CD8-positive, alpha-beta memory T cell (primary cell): ENCODE measurements at places on chromosomes 3 and 15.

DNA sequence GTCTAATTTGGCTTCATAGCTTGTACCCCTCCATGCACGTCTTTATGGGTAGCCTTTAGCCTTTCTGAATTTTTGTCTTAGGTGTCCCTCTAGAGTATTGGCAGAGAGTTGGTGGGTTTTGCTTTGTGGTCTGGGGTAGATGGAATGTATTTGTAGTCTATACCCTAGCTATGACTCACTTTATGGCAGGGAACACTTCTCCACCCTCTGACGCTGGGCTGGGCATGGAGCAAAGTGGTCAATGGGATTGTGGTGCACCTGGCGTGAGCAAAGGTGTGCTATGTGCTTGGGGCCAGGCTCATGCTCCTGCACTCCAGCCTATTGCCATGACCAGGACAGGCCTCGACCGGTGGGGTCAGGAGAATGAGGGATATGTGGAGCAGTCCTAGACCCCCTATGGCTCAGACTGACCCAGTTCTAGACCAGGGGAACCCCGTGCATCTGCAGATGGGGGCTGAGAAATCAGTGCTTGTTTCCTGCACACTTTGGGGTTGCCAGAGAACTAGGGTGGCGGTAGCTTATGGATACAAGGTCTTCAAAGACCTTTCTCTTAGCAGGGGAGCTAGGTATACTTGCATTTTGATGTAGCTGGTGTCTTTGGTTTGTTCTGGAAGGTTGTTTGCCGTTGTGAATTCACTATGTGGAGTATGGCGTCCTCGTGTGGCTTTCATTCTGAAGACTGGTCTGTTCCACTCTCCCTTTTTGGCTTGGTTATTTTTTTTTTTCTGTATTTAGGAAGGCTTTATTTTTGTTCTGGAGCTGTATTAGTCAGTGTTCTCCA is 49.4 kb upstream of the RPL32 start:
- no peaks in the 10 kb centered on the region for H3K36me3 ChIP-seq
- H3K4me1 ChIP-seq: peaks cover 22% of the 10 kb centered on the region
- H3K4me3 ChIP-seq: no peak overlapping the region

- H3K27ac ChIP-seq: no peak overlapping the region
- DNase-seq: no peak
- no peaks in the 10 kb centered on the region for H3K27me3 ChIP-seq
- no peaks in the 10 kb centered on the region for H3K36me3 ChIP-seq
Observed at GRCh38 chr15:88580532-88580931, 34.1 kb upstream of the DET1 start.

GRCh38 chr15:92839696-92840095 is 60.4 kb upstream of the CHD2 start:
- H3K27ac ChIP-seq: no peak overlapping the region
- H3K27me3 ChIP-seq: no peaks in the 10 kb centered on the region
- H3K4me1 ChIP-seq: peaks cover 42% of the 10 kb centered on the region

- H3K4me3 ChIP-seq: no peak overlapping the region
- H3K36me3 ChIP-seq: no peaks in the 10 kb centered on the region
Observed at GRCh38 chr3:65030847-65031463, 343.2 kb upstream of the ADAMTS9 start.

GRCh38 chr3:167493244-167493643 is 19.4 kb upstream of the SERPINI2 start:
- H3K4me1 ChIP-seq: no peaks in the 10 kb centered on the region
- no peaks in the 10 kb centered on the region for H3K36me3 ChIP-seq
- H3K27ac ChIP-seq: no peak overlapping the region
- DNase-seq: no peak
- no peak overlapping the region for H3K4me3 ChIP-seq

- no peak for DNase-seq
- H3K36me3 ChIP-seq: no peaks in the 10 kb centered on the region
- H3K4me1 ChIP-seq: no peaks in the 10 kb centered on the region
- no peak overlapping the region for H3K4me3 ChIP-seq
- H3K27ac ChIP-seq: no peak overlapping the region
- no peaks in the 10 kb centered on the region for H3K27me3 ChIP-seq
Observed at GRCh38 chr3:72036899-72037298, 252.0 kb upstream of the PROK2 start.

DNA sequence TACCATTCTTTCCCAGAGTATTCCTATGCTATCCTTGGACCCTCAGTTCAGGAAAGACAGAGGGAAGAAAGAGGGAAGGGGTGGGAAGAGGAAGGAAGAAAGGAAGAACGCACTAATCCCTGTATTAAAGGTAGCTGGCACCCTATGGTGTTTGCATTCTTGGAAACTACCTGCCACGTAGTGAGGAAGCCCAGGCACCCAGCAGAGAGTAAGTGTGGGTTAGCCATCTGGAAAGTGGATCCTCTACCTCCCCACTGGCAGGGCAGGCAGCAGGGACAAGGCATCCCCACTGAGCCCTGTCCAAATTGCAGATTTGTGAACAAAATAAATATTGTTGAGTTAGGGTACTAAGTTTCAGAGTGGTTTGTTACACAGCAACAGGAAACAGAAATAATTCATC is 8.8 kb downstream of the RBP1 start:
- DNase-seq: no peak
- H3K36me3 ChIP-seq: no peaks in the 10 kb centered on the region
- no peaks in the 10 kb centered on the region for H3K27me3 ChIP-seq
- no peak overlapping the region for H3K27ac ChIP-seq
- no peak overlapping the region for H3K4me3 ChIP-seq

GRCh38 chr15:63998489-63998888 is 47.8 kb downstream of the DAPK2 start:
- no peak for DNase-seq
- H3K36me3 ChIP-seq: no peaks in the 10 kb centered on the region
- no peak overlapping the region for H3K4me3 ChIP-seq
- H3K27me3 ChIP-seq: no peaks in the 10 kb centered on the region
- H3K4me1 ChIP-seq: no peaks in the 10 kb centered on the region

DNA sequence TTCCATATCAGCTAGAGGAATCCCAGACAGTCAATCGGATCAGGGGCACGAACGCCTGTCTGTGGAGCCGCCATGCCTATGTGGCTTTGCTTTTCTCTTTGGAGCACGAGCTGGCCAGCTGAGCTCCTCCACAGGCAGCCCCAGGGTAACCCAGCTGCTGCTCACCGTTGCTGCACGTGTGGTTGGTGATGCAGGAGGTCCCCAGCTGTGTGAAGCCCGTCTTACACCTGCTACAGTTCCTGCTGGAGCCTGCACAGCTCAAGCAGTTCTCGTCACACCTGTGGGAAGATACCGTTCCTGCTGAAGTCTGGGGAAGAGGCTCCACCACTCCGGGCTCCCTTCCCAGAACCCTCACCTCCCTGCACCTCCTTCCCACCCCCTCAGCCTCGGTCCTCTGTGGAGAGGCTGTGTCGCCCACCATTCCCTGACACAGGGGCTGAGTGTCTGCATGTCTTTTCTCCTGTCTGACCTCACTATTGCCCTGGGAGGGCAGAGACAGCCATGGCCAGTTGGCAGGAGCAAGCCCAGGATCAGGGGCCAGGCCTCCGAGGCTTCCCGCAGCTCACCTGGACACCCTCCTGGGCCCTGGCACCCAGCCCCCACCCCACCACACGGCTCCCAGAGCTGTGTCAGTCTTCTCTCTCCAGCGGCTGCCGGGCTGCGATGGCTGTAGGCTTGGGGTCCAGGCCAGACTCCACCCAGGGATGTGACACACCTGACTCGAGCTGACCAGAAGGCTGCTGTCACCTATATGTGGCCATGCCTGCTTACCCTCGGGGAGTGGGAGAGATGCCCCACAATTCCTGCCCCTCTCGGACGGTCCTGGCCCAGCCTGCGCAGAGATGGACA is 12.2 kb upstream of the SNRPA1 start:
- H3K36me3 ChIP-seq: no peaks in the 10 kb centered on the region
- no peak overlapping the region for H3K27ac ChIP-seq
- no peak for DNase-seq
- H3K4me1 ChIP-seq: no peaks in the 10 kb centered on the region
- H3K4me3 ChIP-seq: no peak overlapping the region

DNA sequence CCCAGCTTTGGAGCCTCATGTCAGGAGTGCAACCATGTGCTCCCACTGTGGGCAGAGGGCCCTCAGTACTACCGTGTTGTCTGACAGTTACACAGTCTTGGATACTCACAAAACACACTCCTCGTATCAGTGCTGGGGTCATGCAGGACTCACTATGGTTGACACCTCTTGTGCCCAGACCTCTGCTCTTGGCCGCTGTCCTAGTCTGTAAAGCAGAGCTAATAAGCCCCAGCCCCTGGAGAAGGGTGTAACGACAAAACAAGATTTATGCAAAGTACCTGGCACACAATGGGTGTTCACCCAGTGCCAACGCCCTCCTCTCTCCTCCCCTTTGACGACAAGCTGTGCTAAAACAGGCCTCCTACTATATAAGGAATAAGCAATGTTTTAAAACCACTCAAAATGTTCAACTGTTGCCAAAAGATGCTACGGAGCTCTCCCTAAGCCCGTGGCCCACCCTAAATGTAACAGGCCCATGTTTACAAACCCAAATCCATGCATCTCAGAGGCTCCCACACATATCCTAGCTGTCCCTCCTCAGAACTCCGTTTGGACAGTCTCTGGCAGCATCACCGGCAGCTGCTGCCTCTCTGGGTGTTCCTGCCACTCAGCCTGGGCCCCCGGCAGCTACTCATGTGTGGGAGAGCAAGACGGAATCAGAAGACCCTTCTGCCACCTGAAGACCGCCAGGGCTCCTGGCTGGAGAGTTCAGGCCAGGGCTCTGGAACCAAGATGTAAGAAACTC is 65.8 kb downstream of the MRPL46 start:
- H3K27ac ChIP-seq: no peak overlapping the region
- H3K36me3 ChIP-seq: no peaks in the 10 kb centered on the region
- H3K4me1 ChIP-seq: no peaks in the 10 kb centered on the region
- H3K4me3 ChIP-seq: no peak overlapping the region
- DNase-seq: no peak
- no peaks in the 10 kb centered on the region for H3K27me3 ChIP-seq

- DNase-seq: no peak
- peaks cover 3% of the 10 kb centered on the region for H3K27me3 ChIP-seq
- H3K27ac ChIP-seq: no peak overlapping the region
- no peak overlapping the region for H3K4me3 ChIP-seq
- H3K4me1 ChIP-seq: no peaks in the 10 kb centered on the region
- no peaks in the 10 kb centered on the region for H3K36me3 ChIP-seq
Observed at GRCh38 chr3:11143476-11143875, 10.8 kb upstream of the HRH1 start.

- no peaks in the 10 kb centered on the region for H3K36me3 ChIP-seq
- H3K27ac ChIP-seq: no peak overlapping the region
- DNase-seq: no peak
- H3K4me1 ChIP-seq: peaks cover 20% of the 10 kb centered on the region
- no peak overlapping the region for H3K4me3 ChIP-seq
Observed at GRCh38 chr15:42918047-42918446, 2.5 kb downstream of the TTBK2 start.

DNA sequence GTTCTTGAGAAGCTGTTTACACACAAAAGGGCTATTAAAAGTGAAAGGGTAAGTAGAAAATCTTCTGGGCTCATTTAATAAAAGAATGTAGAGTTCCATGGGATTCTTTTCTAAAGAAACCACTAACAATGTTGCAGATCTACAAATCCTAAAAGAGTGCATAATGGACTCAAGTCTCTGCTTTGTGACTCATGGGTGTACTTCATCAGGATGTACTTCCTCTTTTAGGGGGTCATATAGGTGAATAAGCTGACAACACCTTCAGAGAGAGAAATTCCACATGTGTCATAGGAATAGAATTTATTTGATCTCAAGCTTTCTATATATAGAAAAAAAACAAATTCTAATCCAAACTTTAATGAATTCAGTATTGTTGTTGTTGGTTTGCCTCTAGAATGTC is 355.5 kb downstream of the TIGIT start:
- H3K27me3 ChIP-seq: no peaks in the 10 kb centered on the region
- H3K27ac ChIP-seq: no peak overlapping the region
- H3K36me3 ChIP-seq: no peaks in the 10 kb centered on the region
- H3K4me1 ChIP-seq: no peaks in the 10 kb centered on the region

DNA sequence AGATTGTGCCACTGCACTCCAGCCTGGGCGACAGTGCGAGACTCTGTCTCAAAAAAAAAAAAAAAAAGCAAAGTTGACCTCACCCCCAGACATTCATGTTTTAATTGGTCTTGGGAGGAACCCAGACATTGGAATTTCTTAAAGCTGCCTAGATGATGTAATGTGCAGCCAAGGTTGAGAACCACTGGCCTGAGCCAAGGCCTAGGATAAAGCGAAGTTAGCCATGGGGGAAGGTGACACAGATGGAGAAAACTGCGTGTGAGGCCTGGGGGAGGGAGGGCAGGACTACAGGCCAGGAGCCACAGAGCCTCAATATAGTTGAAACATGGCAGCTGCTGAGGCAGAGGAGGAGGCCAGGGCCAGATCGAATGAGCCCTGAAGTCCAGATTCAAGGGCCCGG is 21.0 kb downstream of the GLB1 start:
- no peak overlapping the region for H3K27ac ChIP-seq
- no peaks in the 10 kb centered on the region for H3K4me1 ChIP-seq
- no peaks in the 10 kb centered on the region for H3K27me3 ChIP-seq
- no peak overlapping the region for H3K4me3 ChIP-seq
- DNase-seq: no peak

DNA sequence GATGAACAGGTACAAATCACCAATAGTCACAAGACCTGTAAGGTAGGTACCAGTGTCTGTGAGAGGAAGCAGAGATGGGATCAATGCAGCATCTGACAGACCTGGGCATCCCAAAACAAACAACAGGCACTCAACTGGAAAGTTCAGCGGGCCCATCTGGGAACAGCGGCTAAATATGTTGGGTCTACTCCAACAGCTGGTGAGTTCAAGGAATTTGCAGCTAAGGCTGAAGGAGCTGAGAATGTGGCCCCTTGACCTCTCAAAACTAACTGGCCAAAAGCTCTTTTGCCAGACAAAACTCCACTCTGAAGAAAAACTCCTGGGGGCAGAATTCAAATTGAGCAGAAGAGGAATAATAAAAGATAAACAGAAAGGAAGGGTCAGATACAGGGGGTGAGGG is 24.4 kb downstream of the AVEN start:
- H3K27me3 ChIP-seq: no peaks in the 10 kb centered on the region
- H3K36me3 ChIP-seq: no peaks in the 10 kb centered on the region
- no peak for DNase-seq
- no peak overlapping the region for H3K27ac ChIP-seq
- no peak overlapping the region for H3K4me3 ChIP-seq
- H3K4me1 ChIP-seq: peaks cover 7% of the 10 kb centered on the region

DNA sequence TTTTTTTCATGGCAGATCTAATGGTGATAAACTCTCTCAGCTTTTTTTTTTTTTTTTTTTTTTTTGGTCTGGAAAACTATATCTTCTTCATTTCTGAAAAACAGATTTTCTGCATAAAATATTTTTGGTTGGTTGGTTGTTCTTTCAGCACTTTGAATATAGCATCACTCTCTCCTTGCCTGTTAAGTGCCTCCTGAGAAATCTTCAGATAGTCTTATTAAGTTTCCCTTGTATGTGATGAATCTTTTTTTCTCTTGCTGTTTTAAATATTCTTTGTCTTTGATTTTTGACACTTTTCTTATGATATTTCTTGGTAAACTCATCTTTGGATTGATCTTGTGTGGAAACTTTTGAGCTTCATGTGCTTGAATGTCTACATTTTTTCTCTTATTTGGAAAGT is 44.2 kb upstream of the OSTN start:
- H3K4me3 ChIP-seq: no peak overlapping the region
- H3K36me3 ChIP-seq: no peaks in the 10 kb centered on the region
- no peak overlapping the region for H3K27ac ChIP-seq
